ENCODE measurements at places on chromosomes 7 and 10.

GRCh38 chr7:20650782-20651181, 35.3 kb downstream of the ABCB5 start:
- DNase-seq: no peak

DNA sequence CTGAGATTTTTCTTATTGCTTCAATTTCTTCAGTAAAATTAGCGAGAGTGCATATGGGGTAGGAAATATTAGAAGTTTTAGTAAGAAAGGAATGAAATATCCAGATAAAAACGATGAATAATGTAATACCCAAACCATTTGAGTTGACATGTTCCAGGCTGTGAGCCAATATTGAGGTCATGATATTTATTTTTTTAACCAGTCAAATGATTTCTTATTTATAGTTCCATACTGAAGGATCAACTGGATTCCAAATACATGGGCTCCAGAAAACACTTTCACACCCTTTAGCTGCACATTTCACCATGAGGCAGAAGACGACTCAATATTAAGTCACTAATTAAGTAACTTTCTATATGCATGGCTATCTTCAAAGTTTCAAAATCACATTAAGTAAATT, 312.5 kb downstream of the PPP1R3A start:
- no peak for DNase-seq

GRCh38 chr10:3485057-3485686, 299.8 kb downstream of the KLF6 start:
- DNase-seq: no peak

DNA sequence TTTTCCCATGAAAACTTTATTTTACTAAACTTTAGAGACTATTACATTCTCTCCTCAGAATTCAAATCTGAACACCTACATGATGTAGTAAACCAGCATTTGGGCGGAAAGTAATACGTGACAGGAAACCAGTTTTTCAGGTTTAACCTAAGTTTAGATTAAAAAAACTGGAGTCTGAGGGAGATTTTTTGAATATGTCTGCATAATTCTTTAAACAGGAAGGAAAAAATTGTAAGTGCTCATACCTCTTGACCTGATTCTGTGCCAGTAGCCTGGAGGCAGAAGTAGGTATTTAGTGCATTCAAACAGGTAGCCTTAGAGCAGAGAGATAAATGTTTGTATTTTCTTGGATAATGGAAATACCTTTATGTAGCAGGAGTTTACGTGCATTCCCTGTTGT, 224.3 kb downstream of the MDFIC start:
- no peak for DNase-seq

GRCh38 chr10:119655566-119656001, 4.4 kb downstream of the BAG3 start:
- peak; percentile 55 for DNase-seq

DNA sequence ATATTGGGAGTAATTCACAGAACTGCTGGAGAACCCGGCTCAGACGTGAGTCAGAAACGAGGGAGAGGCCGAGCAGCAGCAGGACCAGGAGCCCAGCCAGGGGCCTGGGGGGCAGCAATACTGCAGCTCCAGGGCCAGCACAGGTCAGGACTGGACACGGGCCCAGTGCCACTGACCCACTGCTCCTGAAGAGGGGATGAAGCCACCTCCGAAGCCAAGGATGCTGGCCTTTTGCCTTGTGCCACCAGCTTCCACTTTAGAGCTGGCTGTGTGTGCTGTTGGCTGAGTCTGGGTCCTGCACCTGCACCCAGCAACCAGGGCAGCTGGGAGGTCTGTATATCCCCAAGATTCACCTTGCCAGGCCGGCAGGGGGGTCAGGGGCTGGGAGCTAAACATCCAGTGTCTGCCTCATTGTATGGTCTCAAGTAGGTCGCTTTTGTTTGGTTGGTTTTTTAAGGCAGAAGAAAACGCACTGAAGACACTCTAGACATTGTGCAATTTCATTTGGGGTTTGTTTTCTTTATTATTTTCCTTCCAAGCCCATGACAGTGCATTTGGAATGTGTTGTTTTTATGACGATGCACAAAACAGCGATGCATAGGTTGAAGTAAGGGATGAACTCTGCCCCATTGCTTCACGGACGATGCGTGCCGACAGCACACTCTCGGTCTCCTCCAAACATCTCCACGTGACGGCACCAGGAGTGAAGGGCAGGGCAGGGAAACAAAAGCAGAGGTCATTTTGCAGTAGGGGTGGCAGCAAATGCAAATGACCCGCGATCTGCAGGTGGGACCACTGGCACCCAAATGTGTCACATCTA, 27.7 kb upstream of the INSIG1 start:
- no peak for DNase-seq

DNA sequence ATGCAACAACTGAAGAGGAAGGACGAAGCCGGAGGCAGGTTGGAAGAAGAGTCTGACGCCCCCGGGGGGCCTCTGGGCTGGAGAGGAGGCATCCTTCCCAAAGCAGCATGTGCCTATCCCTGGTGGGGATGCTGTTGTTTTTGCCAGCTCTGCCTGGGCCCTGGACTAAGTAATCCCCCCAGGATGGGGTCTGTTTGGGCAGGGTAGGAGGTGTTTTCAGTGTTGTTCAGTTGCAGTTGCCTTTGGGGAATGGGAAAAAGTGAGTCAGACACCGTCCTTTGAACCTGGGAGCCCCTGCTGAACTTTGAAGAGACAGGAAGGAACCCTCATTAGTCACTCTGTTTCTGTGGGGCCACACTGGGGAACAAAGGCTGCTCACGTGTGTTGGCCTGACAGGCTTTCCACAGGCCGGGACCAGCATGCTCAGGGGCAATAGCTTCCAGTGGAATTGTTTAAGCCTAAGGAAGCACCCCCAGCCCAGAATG, 35.2 kb upstream of the GDF10 start:
- DNase-seq: peak; percentile 49

GRCh38 chr10:24730811-24731210, 7.1 kb upstream of the ARHGAP21 start:
- no peak for DNase-seq

- no peak for DNase-seq
Measured at GRCh38 chr7:102287981-102288278, 1.3 kb downstream of the SH2B2 start.

DNA sequence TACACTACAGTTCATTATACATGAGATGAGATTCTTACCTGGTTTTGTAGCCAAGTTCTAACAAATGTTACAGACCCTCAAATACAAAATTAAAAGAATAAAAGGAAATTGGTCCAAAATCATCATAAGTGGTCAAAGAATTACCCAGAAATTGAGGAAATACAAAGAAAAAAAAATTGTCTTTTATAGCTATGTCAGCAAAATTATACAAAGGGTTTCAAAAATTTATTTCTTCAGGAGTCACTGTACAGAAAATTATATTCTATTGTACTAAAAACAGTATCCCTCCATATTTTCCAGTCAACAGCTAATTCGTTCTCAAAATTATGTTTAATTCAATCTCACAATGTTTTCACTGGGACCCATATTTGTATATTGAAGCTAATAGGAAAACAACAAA, 14.3 kb downstream of the PPP1R3A start:
- DNase-seq: no peak

- DNase-seq: no peak
Measured at GRCh38 chr7:47636433-47637175, 54.7 kb upstream of the TNS3 start.

- no peak for DNase-seq
Measured at GRCh38 chr7:81616951-81617350, 152.9 kb downstream of the HGF start.

GRCh38 chr10:105953056-105953455, 1211.5 kb downstream of the SORCS1 start:
- DNase-seq: no peak
